ENCODE measurements at places on chromosomes 3 and 15.

GRCh38 chr15:41804361-41804760 lies 23.5 kb upstream of the JMJD7 start:
- DNase-seq: no peak

DNA sequence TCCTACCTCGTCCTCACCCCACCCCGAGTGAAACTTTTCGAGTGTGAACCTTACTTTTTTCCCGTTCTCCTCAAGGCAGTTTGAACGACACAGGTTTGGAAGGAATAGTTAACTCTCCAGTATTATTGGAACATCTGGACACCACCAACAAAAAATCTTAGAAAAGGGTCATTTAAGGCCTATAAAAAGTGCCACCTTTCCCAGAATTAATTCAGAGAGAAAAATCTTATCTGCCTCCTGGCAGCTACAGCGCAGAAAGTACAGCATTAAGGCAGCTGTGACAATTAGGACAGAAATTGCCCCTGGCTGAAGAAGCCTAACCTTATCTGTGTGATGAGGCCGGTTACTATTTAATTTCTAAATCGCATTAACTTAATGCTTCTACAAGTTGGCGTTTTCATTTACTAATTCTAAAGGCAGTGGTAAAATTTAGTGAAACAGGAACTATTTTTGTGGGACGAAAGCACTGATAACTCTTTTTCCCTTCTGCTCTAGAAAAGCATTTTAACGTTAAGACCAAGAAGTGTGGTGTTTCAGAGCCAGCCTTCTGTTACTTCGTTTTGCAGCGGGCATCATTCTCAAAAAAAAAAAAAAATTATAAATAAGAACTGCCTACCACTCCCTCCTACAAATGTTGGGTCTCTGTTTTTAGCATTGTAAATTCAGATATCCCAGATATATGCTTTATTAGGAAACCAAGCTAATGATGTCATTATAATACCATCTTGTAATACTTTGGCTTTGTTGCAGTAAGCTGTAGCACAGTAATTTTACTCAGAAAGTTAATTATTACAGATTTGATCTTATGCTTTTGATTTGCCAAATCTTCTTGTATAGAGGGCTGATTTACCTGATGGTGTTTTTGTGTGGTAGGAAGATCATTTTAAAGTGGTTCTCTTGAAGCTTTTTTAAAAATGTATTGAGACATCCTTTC lies 1.4 kb downstream of the ATP11B start:
- DNase-seq: no peak

DNA sequence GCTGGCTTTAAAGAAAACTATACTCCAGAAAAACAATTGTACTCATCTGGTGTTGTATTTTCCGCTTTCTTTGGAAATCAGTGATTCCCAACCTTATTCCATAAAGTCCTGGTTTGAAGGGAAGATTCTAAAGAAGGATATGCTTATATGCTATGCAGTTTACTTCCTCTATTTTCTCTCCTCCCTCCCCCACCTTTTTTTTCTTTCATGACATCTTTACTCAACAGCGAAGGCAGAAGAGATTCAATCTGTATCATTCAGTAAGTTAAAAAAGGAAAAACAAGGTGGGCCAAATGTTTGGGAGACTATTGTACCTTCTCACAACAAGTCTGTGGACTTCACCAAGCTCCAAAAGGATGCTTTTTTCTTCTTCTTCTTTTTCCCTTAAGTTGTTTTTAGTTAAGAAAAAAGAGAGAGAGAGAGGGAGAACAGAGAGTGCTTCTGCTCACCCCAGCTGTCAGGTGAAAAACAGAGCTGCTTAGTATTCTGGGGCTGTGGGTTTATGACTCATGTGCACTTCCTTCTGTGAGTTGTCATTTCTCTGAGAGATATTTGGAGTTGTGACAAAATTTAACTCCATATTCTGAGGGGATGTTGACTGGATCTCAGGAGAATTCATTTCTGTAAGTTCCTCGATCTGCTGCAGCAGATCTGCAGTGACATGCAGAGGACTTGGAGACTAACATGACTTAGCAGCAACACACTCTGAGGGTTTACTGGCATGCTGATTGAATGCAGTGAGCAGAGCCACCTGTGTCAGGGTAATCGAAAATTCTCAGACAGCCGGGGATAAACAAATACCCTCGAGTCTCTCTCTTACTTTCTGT lies 70.7 kb downstream of the SSR3 start:
- peak; percentile 45 for DNase-seq

- DNase-seq: no peak
Measured at GRCh38 chr15:26146202-26146601, 283.1 kb upstream of the ATP10A start.

DNA sequence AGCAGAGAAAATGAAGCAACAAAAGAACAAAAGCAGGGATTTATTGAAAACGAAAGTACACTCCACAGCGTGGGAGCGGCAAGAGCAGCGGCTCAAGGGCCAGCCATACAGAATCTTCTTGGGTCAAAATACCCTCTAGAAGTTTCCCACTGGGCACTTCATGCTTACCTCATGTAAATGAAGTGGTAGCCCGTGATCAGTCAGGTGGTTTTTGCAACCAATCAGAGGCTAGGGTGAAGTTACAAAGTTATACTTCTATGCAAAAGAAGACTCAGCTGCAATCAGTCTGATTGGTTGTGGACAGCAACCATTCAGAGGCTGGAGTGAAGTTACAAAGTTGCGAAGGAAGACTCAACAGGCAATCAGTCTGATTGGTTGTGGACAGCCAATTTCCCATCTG lies 37.8 kb upstream of the TRH start:
- peak; percentile 26 for DNase-seq

DNA sequence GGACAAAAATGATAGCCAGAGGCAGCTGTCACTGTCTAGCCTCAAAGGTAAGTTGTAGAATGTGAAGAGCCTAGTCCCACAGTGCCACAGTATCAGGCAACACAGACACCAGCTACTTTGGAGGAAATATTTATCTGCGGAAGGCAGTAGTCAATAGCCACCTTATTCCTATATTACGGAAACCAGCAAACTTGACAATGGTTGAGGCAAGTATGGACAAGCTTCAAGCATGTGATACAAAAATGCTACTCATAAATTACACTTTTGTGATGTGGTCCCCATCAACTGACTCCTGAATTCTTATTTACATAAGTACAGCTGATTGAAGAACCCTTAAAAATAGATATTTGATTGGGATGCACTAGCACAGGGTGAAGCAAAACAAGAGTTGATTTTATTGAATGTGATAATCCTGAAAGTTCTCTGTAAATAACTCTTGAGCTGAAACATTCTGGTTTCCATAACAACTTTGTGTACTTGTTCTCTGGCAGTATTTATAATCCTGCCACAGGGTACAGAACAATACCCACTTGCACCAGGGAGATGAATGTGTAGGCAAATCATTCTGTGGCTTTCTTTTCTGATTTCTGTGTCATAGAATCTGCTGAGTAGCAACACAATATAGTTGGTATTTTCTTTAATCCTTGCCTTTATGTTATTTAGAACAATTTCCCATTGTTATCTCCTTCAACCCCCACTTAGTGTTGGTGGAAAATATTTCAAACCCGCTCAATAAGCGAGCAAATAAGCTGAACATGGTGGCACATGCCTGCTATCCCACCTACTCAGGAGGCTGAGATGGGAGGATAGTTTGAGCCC lies at the start of gene ANKUB1:
TSS of gene ANKUB1 (minus strand) at position 103 of the 819 bp plus-strand sequence. CDS start 188 bp downstream, outside the sequence.
- DNase-seq: no peak

DNA sequence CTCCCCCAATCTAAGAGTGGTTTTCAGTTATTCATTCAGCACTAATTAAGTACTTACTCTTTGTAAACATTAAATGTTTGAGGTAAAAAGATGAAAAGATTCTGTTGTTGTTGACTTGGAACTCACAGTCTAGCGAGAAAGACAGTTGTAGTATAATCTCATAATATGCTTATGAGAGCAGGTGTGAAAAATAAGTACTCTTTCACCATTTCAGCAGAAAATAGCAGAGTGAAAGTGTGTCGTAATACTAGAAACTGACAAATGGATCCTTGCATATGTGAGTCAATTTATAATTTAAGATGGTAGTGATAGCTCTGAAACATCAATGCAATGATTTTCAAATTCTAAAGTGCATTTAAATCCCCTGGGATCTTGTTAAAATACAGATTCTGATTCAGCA lies 618.8 kb upstream of the CCDC54 start:
- no peak for DNase-seq

DNA sequence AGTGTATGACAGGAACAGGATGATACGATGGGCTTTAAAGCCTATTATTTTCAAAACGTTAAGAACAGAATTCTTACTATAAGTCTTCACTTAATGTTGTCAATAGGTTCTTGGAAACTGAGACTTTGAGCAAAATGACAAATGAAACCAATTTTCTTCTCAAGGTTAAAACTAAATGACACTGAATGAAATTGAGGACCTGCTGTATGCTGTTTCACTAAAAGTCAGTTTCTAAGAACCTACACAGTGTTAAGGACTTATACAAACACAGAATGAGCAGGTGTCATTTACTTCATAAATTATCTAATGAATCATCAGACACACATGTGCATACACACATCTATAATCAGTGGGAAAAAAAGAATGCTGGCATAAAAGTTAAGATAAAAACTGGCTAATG lies 106.9 kb downstream of the RFTN1 start:
- no peak for DNase-seq

DNA sequence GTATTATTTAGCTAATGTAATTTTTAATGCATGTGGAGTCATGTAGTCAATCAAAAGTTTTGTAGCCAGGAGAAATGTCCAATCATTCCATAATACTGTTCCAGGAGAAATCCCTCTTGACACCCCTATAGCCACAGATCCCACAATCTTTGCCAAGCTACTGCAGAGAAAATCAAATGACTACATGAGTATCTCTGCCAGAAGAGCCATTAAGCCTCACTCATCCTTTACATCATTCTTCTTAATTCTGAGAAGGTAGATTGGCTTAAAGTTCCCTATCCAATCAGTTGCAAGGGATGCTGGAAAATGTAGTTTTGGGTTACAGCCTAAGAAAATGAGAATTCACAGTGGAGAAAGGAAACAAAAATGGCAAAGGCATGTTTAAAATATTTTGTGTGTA lies 502.1 kb downstream of the ZBBX start:
- DNase-seq: no peak

- no peak for DNase-seq
Measured at GRCh38 chr15:49075881-49076280, 29.6 kb upstream of the SECISBP2L start.

DNA sequence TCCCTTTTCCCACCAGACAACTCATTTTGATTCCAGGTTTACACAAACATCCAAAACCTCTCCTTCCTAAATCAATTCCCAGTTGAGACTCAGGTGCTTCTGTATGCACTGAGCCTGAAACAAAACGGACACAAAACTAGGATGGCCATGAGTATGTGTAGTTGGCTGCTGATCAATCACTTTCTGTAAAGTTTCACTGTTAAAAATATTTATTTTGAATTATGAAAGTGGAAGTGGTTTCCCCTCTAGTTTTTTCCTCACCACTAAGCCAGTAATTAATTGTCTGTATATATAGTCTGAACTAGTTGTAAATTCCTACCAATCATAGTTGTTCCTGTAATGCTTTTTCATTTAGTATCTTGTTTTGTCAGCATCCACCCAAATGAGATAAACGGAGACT lies 51.7 kb upstream of the TSPAN3 start:
- DNase-seq: no peak

- no peak for DNase-seq
Measured at GRCh38 chr3:136885357-136886213, 23.6 kb downstream of the NCK1 start.

DNA sequence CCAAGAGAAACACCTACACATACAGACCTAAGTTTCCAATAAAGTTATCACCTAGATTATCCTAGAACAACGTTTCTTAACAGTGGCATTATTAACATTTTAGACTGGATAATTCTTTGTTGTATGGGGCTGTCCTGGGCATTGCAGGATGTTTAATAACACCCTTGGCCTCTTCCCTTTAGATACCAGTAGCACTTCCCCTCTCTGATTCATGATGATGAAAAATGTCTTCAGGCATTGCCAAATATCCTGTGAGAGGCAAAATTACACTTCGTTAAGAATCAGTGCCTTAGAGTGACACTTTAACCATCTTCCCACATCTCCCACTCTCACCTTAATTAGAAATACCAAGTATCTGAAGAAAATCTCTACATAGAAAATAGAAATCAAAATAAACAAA lies 352.6 kb downstream of the CGGBP1 start:
- DNase-seq: no peak

DNA sequence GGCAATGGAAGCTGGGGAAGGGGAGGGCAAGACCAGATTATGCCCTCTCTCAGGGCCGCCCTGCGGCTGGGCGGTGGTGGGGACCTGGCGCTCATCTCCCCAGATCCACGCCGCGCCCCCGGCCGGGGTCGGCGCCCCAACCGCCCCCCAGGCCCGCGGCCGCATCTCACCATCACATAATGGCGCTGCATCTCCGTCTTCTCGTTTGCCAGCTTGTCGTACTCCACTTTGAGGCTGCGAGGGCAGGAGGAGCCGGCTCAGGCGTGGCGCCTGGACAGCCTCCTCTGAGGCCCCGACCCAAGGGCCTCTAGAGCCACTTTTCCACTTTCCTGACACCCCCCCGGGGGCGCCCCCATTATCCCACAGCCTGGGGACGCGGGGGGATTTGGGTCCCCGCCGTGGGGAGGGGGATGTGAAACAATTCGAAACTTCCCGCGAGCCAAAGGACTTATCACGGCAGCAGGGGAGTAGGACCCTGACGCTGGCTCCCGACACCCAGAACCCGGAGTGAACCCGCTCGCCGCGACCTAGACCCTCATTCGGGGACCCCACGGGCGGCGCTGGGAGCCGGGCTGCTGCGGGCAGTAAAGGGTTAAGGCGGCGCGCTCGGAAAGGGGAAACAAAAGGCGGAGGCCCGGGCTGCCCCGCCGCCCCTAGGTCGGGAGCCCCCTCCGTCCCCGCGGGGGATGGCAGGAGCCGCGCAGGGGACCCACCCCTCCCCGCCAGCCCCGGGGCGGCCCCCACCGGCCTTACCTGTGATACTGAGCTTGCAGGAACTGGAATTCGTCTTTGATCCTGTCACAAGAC lies 2.1 kb downstream of the TLE3 start:
- peak; percentile 62 for DNase-seq

GRCh38 chr15:93050648-93051047 lies 38.4 kb downstream of the RGMA start:
- DNase-seq: no peak

- DNase-seq: no peak
Measured at GRCh38 chr15:41814534-41814933, 13.4 kb upstream of the JMJD7 start.

DNA sequence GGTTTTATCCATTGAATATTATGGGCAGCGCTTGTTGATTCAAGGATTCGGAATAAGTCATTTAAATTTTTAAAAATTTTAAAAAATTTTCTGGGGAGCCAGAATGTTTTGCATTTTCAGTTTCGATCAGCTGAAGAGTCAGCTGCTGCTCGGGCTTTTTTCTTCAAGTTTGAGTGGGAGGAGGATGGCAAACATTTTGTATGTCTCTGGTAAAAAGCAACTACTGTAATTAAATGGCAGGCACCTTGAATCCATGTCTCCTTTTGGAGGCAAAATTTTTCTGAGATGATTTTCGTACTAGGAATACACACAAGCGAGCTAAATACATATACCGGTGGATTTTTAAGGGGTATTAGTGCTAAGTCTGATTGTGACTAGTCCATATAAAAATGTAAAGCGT lies 612 bp downstream of the C3orf38 start:
- no peak for DNase-seq

GRCh38 chr3:45953536-45953935 lies 10.3 kb downstream of the CXCR6 start:
- no peak for DNase-seq
